ENCODE measurements at places on chromosomes 4 and X.

GRCh38 chr4:113878668-113879067 is 100.8 kb downstream of the ARSJ start:
- DNase-seq, result no peak

- DNase-seq, result no peak
Measured at GRCh38 chr4:121733942-121734341, 31.0 kb downstream of the SMIM43 start.

- DNase-seq, result no peak
Measured at GRCh38 chrX:794311-794710, 163.7 kb downstream of the SHOX start.

GRCh38 chr4:153318696-153319320 is 25.7 kb upstream of the MND1 start:
- DNase-seq, result no peak

GRCh38 chr4:15186149-15186548 is 183.9 kb downstream of the CPEB2 start:
- DNase-seq, result no peak

DNA sequence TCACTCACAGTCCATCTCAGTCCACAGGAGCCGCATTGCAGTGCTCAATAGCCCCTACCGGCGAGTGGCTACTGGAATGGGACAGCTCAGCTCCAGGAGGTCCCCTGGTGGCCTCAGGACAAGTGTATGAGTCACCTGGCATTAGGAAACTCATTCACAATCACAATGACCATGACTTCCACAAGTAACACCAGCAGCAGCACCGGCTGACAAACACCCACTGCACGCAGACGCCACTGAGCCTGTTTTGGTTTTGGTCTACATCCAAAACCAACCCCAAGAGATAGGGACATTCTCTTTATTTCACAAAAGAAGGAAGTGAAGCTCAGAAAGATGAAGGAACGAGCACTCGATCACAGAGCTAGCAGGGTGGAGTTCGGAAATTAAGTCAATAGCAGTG is 8.1 kb downstream of the JAKMIP1 start:
- DNase-seq, result no peak

- DNase-seq, result no peak
Measured at GRCh38 chrX:101383679-101384205, 2.2 kb downstream of the BTK start.

DNA sequence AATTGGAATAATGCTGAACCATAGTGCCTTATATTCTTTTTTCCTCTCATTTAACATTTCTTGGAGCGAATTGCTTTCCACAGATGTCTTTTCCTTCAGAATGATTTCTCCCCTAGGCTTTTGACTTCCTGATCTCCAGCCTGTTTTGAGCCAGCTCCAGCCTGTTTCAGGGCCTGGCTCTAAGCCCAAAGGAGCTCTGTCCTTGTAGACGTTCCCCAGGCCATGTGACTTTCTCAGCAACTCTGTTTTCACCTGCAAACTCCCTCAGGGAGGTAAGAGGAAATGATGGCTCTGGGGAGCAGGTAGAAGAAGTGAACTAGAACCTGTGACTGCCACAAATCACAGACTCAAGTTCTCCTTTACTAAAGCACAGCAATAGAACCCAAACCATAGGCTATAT is 89.1 kb downstream of the AKAP4 start:
- DNase-seq, result no peak

DNA sequence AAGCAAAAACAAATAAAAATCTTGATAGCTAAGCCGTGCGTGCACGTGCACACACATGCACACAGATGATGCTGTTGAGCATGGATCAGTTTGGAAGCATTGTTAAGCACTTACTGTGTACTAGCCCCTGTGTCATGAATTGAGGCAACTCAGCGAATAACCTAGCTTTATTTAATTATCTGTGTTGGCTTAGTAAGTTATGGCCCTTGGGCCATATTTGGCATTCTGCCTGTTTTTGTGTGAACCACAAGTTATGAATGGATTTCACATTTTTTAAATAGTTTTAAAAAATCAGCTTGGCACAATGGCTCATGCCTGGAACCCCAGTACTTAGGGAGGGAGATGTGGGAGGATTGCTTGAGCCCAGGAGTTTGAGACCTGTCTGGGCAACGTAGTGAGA is 113.6 kb upstream of the CBLL2 start:
- DNase-seq, result no peak

- no peak for DNase-seq
Measured at GRCh38 chrX:53039236-53039635, 9.4 kb upstream of the GPR173 start.

GRCh38 chr4:132823419-132823818 is 325.7 kb upstream of the PCDH10 start:
- no peak for DNase-seq

GRCh38 chrX:13721371-13721770 is 13.0 kb downstream of the TRAPPC2 start:
- no peak for DNase-seq

DNA sequence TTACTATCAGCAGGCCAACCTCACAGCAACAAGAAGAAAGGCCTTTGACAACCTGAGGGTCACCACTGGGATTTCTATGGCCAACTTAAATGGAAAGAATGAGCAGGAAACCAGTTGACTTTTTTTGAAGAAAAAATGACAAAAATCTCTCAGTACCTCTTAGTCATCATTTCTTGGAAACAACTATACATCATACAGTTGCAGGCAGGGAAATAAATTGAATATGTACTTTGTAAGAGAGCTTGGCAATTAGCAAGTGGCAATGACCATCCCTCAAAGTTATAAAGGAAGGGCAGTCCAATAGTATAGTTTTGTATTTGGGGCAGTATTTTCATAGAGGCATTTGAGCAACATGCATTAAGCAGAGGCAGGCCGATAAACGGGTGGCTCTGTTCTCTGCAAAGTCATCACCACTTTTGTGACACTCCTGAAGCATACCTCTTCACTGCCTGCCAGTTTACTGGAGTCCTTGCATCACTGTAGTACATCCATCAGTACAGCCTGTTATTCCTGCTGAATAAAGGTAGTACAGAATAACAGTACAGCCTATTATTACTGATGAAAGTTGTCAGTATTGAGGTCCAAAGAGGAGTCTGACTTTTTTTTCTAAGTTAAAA is 83.3 kb upstream of the AMELX start:
- no peak for DNase-seq

GRCh38 chr4:48490680-48491513 is 845 bp downstream of the ZAR1 start:
- DNase-seq, result no peak

GRCh38 chr4:6674500-6675149 is 19.1 kb upstream of the S100P start:
- DNase-seq, result peak; percentile 45

DNA sequence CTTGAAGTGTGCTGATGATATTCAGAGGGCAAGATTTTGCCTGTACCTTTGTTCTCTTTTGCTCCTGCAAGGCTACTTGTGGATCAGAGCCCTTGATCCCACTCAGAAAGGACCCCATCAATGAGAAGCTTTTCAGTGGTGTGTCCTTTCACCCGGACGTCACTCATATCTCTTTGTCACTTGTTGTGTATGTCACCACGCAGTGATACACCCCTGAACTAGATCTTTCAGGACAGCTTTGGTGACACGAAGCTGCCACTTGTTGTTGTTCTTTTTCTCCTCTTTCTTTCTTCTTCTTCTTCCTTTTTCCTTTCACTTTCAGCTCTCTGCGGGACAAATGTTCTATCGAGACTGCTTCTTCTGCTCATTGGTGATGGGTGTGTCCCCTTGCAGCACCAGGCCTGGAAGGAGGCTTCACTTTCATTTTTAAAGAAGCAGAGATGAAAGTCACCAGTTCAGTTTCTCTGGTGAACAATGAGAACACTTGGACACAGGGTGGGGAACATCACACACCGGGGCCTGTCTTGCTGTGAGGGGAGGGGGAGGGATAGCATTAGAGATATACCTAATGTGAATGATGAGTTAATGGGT is 83.6 kb downstream of the NBDY start:
- no peak for DNase-seq

DNA sequence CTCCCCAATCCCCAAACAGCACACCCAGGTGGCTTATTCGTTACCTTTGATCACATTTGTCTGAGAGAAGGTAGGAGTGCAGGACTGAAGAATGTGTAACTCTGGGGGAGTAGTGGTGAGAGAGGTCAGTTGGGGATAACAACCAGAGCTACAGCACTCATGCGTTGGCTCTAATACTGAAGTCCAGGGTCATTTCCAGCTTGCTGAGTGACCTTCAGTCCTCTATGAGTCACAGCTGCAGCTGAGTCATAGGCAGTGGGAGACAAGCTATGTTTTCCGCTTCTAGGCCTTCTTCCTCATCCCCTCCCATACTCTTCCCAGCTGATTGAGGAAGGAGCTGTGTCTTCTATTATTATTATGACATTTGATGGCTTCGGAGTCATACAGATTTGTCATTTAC is 31.6 kb upstream of the CT47C1 start:
- DNase-seq, result no peak

- DNase-seq, result no peak
Measured at GRCh38 chr4:5423670-5424069, 284.7 kb downstream of the EVC2 start.

DNA sequence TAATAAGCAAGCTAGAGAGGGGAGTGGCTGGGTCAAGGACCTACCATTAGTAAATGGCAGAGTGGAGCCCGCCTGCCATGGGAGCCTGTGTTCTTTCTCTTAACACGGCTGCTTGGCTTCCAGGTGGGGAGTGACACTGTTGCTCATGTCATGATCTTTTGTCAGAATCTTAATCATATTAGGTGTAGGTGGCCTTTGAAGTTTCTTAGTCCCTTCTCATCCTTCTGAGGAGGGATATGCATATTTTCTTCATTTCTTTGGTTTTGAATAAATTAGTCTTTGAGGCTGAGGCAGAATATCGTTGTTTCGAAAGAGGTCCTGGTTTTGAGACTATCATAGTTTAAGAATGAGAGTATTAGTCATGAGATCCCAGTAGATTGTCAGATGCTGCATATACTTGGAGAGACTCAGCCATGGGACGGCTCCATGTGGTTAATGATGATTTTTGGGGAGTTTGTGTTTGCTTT is 28.9 kb downstream of the SNX25 start:
- no peak for DNase-seq

- no peak for DNase-seq
Measured at GRCh38 chr4:156832886-156833285, 138.7 kb downstream of the PDGFC start.

GRCh38 chr4:8559524-8560264 is 20.5 kb upstream of the GPR78 start:
- DNase-seq, result no peak

GRCh38 chrX:136262812-136263315 is 11.7 kb upstream of the MAP7D3 start:
- DNase-seq, result no peak
